ENCODE measurements at places on chromosomes 12 and 14.

GRCh38 chr14:101736585-101736984 lies 24.9 kb upstream of the PPP2R5C start:
- DNase-seq = no peak

- no peak for DNase-seq
These were observed 3.7 kb upstream of the CLEC6A start for GRCh38 chr12:8452036-8452435.

DNA sequence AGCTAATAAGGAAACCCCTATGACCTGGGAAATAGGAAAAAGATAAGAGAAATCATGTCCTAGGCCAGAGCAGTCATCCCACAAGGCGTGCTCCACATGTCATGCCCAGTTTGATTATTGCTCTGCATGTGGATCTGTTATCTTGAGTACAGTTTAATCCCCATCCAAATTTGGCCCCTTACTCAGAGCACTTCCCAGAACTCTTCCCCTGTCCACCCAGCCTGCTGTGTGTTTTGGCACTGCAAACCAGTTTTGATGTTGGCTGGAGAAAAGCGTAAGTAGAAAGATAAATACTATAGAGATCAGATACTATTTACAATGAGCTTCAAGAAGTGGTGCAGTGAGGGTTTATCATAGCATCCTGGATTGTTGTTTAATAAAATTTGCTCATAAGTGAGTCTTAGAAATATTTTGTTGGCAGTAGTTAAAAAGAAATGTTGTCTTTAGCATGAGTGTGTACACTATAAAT lies 83.8 kb downstream of the PTPRB start:
- DNase-seq = no peak

GRCh38 chr12:80707126-80707829 lies at the start of gene MYF6:
TSS of gene MYF6 (plus strand) at chr12:80707634. CDS start at chr12:80707720, 86 bp downstream.
- no peak for DNase-seq

GRCh38 chr12:24853588-24853987 lies 95.3 kb downstream of the BCAT1 start:
- DNase-seq = no peak

DNA sequence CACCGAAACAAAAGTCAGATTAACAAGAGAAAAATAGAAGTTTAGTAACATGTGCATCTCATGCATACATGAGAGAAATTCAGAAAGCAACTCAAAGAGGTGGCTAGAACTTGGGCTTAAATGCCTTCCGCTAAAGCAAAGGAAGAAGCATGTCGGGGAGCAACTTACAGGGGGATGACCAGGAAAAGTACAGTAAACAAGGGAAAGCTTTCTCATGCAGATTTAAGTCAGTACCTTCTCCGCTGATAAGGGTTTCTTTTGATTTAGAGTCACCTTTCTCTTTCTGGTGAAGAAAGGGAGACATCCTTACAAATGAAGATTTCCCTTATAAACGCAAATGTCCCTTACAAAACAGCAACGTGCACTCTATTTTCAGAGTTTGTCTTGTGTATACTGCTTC lies 6.0 kb upstream of the RNASE6 start:
- no peak for DNase-seq

DNA sequence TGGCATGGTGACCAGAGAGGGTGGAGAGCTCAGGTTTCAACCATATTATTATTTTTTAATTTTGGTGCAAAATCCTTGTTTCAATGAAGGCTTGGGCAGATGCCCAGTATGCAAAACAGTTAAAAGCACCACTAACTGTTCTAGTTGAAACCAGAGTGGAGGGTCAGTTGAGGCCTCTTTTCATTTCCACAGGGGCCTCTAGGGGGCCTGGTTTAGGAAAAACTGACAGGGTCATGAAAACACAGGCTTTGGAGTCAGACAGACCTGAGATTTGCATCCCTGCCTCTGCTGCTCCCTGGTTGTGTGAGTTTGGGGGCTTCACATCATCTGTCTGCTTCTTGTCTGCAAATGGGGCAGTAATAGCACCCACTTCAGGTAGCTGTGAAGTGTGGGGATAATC lies 3.3 kb upstream of the RPH3A start:
- no peak for DNase-seq

DNA sequence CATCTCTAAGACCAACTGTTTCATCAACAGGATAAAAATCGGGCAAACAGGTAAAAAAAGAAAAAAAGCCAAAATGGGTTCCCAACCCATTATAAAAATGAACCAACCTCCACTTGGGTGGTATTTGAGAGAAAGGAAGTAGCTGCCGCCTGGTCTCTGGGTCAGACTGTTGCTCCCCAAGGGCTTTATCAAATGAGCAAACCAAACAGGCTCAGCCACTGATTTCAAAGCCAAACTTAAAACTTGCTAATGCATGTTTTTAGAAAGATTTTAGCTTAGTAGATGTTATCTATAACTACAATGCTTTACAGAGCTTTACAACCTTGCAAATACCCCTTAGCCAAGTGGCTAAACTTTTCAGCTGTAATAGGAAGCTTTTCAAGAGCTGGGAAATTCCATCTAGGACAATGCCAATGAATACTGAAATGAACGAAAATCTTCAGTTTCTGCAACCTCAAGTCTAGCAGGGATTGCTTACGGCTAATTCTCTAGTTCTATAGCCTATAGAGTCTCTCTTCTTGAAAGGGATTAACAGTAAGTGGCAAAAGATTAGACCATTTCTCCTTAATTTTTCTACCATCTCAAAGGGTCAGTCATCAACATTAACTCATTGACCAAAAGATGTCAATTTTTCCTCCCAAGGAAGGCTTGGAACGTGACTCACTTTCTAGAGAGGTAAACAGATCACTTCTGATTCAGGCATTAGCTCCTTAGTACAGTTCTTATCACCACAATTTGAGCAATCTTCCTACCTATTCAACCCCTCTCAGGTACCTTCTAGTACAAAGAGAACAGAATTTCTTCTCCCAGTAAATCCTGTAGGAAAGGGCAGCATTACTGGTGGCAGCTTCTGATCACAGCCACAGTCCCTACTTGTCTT lies 4.2 kb downstream of the PPM1H start:
- no peak for DNase-seq

GRCh38 chr14:58107947-58108552 lies 44.0 kb downstream of the ARMH4 start:
- DNase-seq = no peak

DNA sequence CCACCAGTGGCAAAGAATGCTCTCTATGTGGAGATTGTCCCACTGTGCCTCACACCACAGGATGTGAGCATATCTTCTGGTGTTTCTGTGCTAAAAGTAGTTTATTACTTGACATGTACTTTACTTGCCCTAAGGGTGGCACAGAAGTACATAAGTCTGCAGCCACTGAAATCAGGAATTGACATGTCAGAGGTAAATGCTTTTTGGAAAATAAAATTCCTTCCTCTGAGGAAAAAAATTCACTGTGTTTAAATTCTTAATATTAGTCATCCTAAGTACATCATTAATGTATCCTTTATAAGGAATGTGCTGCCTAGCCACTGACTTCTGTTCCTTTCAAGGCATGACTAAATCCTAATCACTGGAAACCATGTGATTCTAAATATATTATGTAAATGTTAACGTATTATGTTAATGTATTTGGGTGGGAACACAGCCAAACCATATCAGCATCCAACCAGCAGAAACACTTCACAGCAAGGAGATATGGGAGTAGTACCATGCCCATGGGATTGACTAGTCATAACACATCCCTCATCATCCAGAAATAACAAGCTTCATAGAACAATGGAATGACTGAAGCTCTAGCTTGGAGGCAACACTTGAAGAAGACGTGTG lies 239.7 kb upstream of the PPFIA2 start:
- DNase-seq = no peak

GRCh38 chr12:129961091-129961490 lies 57.3 kb upstream of the TMEM132D start:
- DNase-seq = no peak

DNA sequence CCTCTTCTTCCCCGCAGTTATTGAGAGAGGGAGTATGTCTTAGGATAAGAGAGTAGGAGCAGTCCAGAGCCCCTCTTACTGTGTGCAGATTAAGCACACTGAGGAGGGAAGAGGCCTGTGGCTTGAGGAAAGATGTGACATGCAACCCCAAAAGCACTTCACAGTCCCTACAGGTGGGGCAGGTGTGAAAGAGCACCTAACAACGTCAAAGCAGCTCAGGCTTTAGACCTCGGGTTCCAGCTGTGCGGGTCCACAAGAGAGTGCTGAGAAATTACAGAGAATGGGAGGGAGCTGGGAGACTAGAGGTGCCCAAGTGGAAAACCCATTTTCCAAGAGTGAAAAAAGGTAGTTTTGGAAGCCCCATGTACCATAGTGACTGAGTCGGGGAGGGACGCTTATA lies 127.6 kb downstream of the SLC25A47 start:
- DNase-seq = no peak

DNA sequence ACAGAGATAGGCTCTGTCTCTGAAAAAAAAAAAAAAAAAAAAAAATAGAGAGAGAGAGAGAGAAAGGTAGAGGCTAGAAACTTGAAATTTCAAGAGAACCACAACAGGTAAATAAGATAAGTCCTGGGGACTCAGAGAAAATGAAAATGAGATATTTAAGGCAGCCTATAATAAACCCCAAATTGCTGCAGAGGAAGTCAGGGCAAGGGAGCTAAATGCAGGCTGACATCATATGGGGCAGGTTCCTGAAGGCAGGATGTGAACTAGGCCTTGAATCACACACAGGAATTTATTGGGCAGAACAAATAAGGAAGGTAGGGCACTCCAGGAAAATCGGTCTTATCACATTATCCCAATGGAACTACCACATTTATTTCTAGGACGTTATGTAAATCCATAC lies 54.9 kb upstream of the NUDT4 start:
- DNase-seq = no peak

GRCh38 chr14:81406863-81407262 lies 6.7 kb upstream of the STON2 start:
- DNase-seq = no peak

- peak; percentile 22 for DNase-seq
These were observed 75.3 kb upstream of the OR4E1 start for GRCh38 chr14:21748869-21749303.

GRCh38 chr12:123150275-123150743 lies 581 bp downstream of the PITPNM2 start:
- no peak for DNase-seq
